ENCODE measurements at places on chromosomes 11 and 22.

- no peak for DNase-seq
Observed at GRCh38 chr11:16776711-16777612, 38.5 kb downstream of the C11orf58 start.

GRCh38 chr22:24006207-24006913, 1.1 kb upstream of the GSTT4 start:
- DNase-seq = no peak

GRCh38 chr22:31278151-31278621, 14.1 kb downstream of the PIK3IP1 start:
- no peak for DNase-seq

GRCh38 chr11:116108161-116108560, 603.9 kb upstream of the CADM1 start:
- DNase-seq = no peak

- DNase-seq = no peak
Observed at GRCh38 chr11:95912902-95913560, 10.9 kb downstream of the MTMR2 start.

DNA sequence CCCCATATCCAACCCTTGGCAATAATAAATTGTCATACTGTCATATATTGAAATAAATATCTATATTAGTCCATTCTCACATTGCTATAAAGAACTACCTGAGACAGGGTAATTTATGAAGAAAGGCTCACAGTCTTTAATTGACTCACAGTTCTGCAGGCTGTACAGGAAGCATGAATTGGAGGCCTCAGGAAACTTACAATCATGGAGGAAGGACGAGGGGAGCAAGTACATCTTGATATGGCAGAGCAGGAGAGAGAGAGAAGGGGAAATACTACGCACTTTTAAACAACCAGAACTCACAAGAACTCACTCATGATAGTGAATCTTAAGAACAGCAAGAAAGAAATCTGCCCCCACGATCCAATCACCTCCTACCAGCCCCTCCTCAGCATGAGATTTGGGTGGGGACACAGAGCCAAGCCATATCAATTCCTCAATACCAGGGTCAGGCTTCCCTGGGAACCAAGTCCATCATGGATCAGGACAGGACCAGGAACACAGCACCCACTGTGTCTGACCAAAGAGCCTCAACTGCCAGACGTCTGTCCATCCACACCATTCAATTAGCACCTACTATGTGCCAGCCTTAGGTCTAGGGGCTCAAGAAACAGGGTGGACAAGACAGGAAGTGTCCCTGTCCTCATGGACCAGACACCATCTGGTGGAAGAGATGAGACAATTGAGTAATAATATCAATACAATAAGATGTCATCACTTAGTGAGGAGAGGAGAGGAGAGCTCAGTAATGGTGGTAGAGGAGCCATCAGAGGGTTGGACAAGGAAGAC, 56.9 kb upstream of the TOP3B start:
- DNase-seq = no peak

GRCh38 chr22:48100685-48101417, 1338.4 kb downstream of the TBC1D22A start:
- DNase-seq = no peak

DNA sequence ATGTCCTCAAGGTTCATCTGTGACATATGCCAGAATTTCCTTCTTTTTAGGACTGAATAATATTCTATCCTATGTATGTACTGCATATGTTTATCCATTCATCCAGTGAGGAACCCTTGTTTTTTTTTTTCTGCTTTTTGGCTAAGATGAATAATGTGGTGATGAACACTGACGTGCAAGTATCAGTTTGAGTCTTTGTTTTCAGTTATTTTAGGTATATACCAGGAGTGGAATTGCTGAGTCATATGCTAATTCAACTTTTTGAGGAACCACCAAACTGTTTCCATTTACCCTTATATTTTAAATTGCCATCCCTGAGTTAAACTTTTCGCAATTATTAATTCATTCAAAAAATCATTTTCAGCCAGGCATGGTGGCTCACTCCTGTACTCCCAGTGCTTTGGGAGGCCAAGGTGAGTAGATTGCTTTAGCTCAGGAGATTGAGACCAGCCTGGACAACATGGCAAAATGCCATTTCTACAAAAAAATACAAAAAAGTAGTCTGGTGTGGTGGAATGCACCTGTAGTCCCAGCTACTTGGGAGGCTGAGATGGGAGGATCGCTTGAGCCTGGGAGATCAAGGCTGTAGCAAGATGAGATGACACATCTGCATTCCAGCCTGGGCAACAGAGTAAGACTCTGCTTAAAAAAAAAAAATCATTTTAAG, 64.2 kb downstream of the MICAL2 start:
- no peak for DNase-seq

- no peak for DNase-seq
Observed at GRCh38 chr11:91239359-91239758, 985.3 kb upstream of the FAT3 start.

DNA sequence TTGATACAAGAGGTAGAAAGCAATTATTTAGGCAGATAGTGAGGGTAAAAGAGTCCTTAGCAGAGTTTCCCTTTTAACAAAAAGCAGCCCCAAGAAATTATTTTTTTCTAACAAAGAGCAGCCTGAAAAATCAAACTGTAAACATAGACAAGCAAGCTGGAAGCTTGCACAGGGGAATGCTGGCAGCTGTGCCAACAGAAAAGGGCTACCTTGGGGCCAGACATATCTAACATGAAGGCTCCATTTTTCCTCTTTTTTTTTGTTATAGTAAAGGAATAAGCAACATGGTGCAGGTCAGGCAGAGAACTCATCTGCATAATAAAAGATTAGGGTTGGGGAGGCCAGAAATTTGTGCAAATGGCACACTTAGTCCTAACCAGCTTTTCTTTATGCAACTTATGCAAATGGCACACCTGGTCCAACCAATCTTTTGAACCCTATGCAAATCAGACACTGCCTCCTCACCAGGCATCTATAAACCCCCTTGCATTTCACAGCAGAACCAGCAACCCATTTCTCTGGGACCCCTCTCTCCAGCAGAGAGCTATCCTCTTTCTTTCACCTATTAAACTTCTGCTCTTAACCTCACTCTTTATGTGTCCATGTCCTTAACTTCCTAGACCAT, 41.8 kb downstream of the PDGFD start:
- DNase-seq = no peak

GRCh38 chr11:12287374-12288211, 89.8 kb upstream of the PARVA start:
- DNase-seq = no peak

GRCh38 chr22:36902143-36902926, 11.1 kb upstream of the CSF2RB start:
- no peak for DNase-seq

DNA sequence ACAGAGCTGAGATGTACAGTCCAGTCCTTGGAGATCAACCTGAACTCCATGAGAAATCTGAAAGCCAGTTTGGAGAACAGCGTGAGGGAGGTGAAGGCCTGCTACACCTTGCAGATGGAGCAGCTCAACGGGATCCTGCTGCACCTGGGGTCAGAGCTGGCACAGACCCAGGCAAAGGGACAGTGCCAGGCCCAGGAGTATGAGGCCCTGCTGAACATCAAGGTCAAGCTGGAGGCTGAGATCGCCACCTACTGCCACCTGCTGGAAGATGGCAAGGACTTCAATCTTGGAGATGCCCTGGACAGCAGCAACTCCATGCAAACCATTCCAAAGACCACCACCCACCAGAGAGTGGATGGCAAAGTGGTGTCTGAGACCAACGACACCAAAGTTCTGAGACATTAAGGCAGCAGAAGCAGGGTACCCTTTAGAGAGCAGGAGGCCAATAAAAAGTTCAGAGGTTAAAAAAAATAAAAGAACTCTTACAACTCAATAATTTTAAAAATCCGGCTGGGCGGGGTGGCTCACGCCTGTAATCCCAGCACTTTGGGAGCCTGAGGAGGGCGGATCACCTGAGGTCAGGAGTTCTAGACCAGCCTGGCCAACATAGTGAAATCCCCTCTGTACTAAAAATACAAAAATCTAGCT, 69.9 kb upstream of the RTL6 start:
- peak; percentile 11 for DNase-seq

GRCh38 chr11:67006029-67006884, 16.7 kb upstream of the SYT12 start:
- no peak for DNase-seq

- no peak for DNase-seq
Observed at GRCh38 chr11:60951904-60952741, at the start of gene SLC15A3. TSS of gene SLC15A3 (minus strand) at chr11:60952176. CDS start at chr11:60951551, 625 bp downstream.

- no peak for DNase-seq
Observed at GRCh38 chr11:130531061-130531460, 82.6 kb downstream of the ADAMTS15 start.

GRCh38 chr11:110034806-110035205, 58.4 kb upstream of the ZC3H12C start:
- no peak for DNase-seq

GRCh38 chr11:3853899-3854659, 1.4 kb upstream of the STIM1 start:
- peak; percentile 43 for DNase-seq

Data from stimulated activated CD8-positive, alpha-beta memory T cell treated with anti-CD3 and anti-CD28 coated beads, Interleukin-15, amount 100 ng/mL, for 4 hours (primary cell).